ENCODE measurements at places on chromosomes 2 and 18. TPM values are rescaled to one million over a fixed set of nuclear protein-coding genes. Genes with fewer than 3 reads are reported as not detected.

Gene PID1
- 0.38 TPM for total RNA-seq

Gene GLB1L
- total RNA-seq, result 3.0 TPM

DNA sequence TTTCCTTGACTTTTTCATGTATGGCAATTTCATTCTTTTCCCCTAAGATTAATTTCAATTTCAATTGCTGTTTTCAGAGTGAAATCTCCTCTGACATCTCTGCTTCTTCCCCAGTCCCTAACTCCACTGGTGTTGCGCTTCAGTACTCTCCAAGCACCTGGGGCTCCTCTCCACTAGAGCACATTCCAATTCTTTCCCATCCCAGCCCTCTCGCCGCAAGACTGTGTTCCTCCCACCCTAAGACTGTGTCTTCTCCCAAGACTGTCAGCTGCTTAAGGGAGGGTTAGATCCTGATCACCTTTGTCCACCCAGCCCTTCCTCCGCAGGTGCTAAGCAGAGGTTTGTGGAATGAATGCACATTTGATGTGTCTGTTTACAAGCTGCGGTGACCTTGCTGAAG is 255.7 kb upstream of the CCDC68 start:
- H3K4me1 ChIP-seq, result no peaks in the 10 kb centered on the region
- H3K27me3 ChIP-seq, result no peaks in the 10 kb centered on the region
- H3K4me3 ChIP-seq, result no peak overlapping the region
- H3K36me3 ChIP-seq, result no peaks in the 10 kb centered on the region
- H3K27ac ChIP-seq, result no peak overlapping the region
- no peak for DNase-seq

- H3K4me1 ChIP-seq, result no peaks in the 10 kb centered on the region
- no peak overlapping the region for H3K4me3 ChIP-seq
Measured at GRCh38 chr18:44823782-44824181, 143.1 kb downstream of the SETBP1 start.

GRCh38 chr2:12762976-12763375 is 46.2 kb downstream of the TRIB2 start:
- no peak for DNase-seq
- H3K27ac ChIP-seq, result no peak overlapping the region
- H3K27me3 ChIP-seq, result no peaks in the 10 kb centered on the region
- H3K4me3 ChIP-seq, result no peak overlapping the region

Gene IL1A
- total RNA-seq, result not detected

GRCh38 chr2:12363138-12363537 is 353.6 kb upstream of the TRIB2 start:
- no peaks in the 10 kb centered on the region for H3K4me1 ChIP-seq
- H3K27ac ChIP-seq, result no peak overlapping the region
- no peak overlapping the region for H3K4me3 ChIP-seq
- no peaks in the 10 kb centered on the region for H3K36me3 ChIP-seq
- H3K27me3 ChIP-seq, result no peaks in the 10 kb centered on the region

Gene RIT2
- not detected for total RNA-seq

DNA sequence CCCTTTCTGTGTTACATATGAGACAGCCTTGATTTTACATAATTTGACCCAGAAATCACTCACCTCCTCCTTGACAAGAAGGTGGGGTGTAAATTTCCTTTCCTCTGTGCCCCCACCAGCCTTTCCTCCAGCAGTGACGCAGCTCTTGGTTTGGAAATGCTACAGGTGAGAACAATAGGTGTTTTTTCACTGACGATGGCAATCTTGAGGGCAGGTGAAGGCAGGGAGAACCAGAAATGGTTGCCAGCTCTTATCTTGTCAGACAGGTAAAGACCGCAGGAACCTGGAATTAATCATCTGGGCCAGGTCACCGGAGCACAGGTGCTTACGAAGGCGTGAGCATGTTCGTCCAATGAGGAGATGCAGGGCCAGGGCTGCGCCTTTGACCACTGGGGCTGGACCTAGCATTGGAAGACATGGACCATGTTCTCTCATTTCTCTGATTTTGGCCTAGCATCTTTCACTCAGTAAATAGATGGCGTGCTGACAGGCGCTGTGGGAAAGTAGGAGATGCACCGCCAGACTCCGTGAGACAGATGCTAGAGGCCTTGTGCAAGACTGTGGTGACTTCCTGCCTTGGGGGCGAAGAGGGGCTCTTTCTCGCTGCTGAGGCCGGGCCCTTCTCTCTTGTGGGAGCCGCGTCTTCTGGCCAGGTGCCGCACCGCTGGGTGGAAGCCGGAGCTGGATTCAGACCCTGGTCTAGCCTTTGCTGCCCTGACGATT is 4.0 kb downstream of the CIDEA start:
- no peak for DNase-seq
- H3K27me3 ChIP-seq, result peaks cover 32% of the 10 kb centered on the region
- H3K36me3 ChIP-seq, result no peaks in the 10 kb centered on the region
- H3K4me3 ChIP-seq, result no peak overlapping the region

Gene EFHD1
- not detected for total RNA-seq

Gene ASPRV1
- total RNA-seq, result 0.96 TPM

Gene AFF3
- 15.4 TPM for total RNA-seq

Gene PLCL1
- total RNA-seq, result 28.3 TPM

GRCh38 chr2:18167871-18168270 is 289.4 kb downstream of the KCNS3 start:
- no peaks in the 10 kb centered on the region for H3K27me3 ChIP-seq
- H3K4me1 ChIP-seq, result no peaks in the 10 kb centered on the region
- H3K4me3 ChIP-seq, result no peak overlapping the region
- H3K36me3 ChIP-seq, result no peaks in the 10 kb centered on the region

- H3K36me3 ChIP-seq, result no peaks in the 10 kb centered on the region
- H3K27ac ChIP-seq, result no peak overlapping the region
- DNase-seq, result no peak
Measured at GRCh38 chr18:3885209-3885792, 435.3 kb downstream of the TGIF1 start.

DNA sequence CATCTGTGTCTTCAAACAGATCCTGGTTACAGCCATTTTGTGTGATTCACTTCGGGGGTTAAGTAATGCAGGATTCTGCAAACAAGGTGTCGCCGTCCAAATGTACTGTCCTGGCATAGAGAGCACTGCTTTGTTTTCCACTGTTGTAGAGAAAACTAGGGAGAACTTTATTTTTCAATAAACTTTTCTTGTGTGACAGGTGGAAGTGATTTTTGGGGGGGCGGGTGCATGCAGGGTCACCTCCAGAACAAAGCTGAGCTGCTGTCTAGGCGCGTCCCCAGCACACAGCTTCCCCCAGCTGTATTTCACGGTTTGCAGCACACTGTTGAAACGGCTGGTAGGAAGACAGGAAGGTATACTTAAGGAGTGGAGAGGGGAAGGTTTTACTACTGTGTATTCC is 200.6 kb downstream of the MGAT5 start:
- H3K36me3 ChIP-seq, result peaks cover 28% of the 10 kb centered on the region
- H3K27me3 ChIP-seq, result no peaks in the 10 kb centered on the region
- no peak overlapping the region for H3K27ac ChIP-seq
- no peaks in the 10 kb centered on the region for H3K4me1 ChIP-seq
- no peak for DNase-seq
- no peak overlapping the region for H3K4me3 ChIP-seq

GRCh38 chr2:47357483-47357882 is 45.5 kb upstream of the MSH2 start:
- DNase-seq, result no peak
- H3K27ac ChIP-seq, result no peak overlapping the region
- H3K36me3 ChIP-seq, result no peaks in the 10 kb centered on the region

DNA sequence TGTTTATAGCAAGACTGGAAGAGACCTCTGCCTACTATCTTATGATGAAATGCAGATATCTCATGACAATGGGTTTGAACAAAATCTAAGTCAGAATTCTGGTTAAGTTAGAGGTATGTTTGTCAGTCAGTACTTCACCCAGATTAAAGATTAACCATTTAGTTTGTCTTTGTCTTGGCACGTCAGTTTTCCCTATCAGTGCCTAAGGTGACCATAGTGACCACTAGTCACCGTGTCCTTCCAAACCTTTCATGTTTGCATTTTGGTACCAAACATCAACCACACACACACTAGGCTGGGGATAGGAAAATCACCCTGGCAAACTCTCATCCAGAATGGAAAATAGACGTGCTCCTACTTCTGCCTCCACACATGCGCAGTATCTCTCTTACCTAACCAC is 248.9 kb downstream of the PIEZO2 start:
- no peak for DNase-seq
- H3K27me3 ChIP-seq, result no peaks in the 10 kb centered on the region
- no peak overlapping the region for H3K4me3 ChIP-seq

- no peaks in the 10 kb centered on the region for H3K36me3 ChIP-seq
- H3K4me1 ChIP-seq, result no peaks in the 10 kb centered on the region
- DNase-seq, result no peak
- peaks cover 1% of the 10 kb centered on the region for H3K27me3 ChIP-seq
Measured at GRCh38 chr2:23484275-23484674, 99.3 kb downstream of the KLHL29 start.

DNA sequence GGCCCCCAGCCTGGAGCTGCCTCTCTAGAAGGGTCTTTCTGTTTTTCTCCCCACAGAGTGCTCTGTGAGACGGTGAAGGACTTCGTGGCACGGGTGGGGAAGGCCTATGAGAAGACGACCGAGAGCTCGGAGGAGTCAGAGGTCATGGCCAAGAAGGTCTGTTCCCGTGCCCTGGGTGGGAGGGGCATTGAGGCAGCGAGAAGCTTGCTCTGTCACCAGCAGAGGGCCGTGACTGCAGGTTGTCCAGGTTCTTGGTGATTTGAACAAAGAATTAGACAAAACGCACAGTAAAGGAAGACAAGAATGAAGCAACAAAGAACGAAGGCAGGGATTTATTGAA is 93.9 kb downstream of the DGKD start:
- H3K4me3 ChIP-seq, result no peak overlapping the region
- peaks cover 8% of the 10 kb centered on the region for H3K4me1 ChIP-seq
- no peak overlapping the region for H3K27ac ChIP-seq
- peaks cover 96% of the 10 kb centered on the region for H3K36me3 ChIP-seq
- H3K27me3 ChIP-seq, result no peaks in the 10 kb centered on the region
- no peak for DNase-seq

DNA sequence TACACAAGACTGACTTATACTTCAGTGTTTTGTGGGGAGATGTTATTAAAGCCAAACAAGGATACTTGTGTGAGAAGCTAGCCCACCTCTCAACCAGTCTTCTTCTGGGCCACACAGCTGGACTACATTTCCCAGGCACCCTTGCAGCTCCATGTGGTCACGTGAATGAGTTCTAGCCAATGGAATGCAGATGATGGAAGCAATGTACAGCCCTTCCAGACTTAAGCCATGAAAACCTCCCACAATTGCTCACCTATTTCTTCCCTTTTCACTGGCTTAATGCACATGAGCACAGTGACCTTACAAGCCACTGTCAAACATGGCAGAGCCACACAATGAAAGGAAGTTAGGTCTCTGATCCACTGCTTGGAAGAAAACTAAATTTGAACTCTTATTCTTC is 20.4 kb upstream of the FEZ2 start:
- DNase-seq, result peak; percentile 23
- no peaks in the 10 kb centered on the region for H3K4me1 ChIP-seq
- H3K27me3 ChIP-seq, result peaks cover 4% of the 10 kb centered on the region

GRCh38 chr18:12911025-12911928 is 27.2 kb upstream of the PTPN2 start:
- no peaks in the 10 kb centered on the region for H3K36me3 ChIP-seq
- no peak for DNase-seq
- H3K4me1 ChIP-seq, result peaks cover 17% of the 10 kb centered on the region
- no peak overlapping the region for H3K27ac ChIP-seq
- H3K27me3 ChIP-seq, result peaks cover 5% of the 10 kb centered on the region

- H3K27me3 ChIP-seq, result no peaks in the 10 kb centered on the region
- H3K4me1 ChIP-seq, result no peaks in the 10 kb centered on the region
Measured at GRCh38 chr2:109481196-109481555, 132.6 kb downstream of the SEPTIN10 start.

GRCh38 chr18:2948038-2948437 is 64.9 kb downstream of the LPIN2 start:
- H3K36me3 ChIP-seq, result peaks cover 69% of the 10 kb centered on the region
- no peak overlapping the region for H3K4me3 ChIP-seq
- no peak overlapping the region for H3K27ac ChIP-seq
- no peaks in the 10 kb centered on the region for H3K27me3 ChIP-seq
- peaks cover 13% of the 10 kb centered on the region for H3K4me1 ChIP-seq

DNA sequence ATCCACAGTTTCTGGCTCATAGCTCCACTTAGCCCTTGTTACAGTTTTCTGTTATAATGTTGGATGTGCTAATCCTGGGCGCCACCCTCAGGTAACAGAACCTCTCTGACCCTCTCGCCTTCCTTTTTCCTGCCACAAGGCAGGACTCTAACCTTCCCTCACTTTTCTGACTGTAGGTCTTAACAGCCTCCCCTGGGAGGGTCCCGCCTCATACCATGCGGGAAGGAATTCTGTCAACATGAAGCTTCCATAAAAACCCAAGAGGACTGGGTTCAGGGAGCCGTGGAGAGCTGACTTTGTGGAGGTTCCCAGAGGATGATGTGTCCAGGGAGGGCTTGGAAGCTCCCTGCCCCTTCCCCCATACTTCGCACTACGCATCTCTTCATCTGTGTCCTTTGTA is 11.9 kb upstream of the RAB17 start:
- peaks cover 24% of the 10 kb centered on the region for H3K4me1 ChIP-seq
- no peak for DNase-seq
- no peak overlapping the region for H3K4me3 ChIP-seq
- no peaks in the 10 kb centered on the region for H3K27me3 ChIP-seq

Gene TMEM37
- total RNA-seq, result not detected

Gene SCYGR4
- not detected for total RNA-seq

Gene DAW1
- total RNA-seq, result not detected

DNA sequence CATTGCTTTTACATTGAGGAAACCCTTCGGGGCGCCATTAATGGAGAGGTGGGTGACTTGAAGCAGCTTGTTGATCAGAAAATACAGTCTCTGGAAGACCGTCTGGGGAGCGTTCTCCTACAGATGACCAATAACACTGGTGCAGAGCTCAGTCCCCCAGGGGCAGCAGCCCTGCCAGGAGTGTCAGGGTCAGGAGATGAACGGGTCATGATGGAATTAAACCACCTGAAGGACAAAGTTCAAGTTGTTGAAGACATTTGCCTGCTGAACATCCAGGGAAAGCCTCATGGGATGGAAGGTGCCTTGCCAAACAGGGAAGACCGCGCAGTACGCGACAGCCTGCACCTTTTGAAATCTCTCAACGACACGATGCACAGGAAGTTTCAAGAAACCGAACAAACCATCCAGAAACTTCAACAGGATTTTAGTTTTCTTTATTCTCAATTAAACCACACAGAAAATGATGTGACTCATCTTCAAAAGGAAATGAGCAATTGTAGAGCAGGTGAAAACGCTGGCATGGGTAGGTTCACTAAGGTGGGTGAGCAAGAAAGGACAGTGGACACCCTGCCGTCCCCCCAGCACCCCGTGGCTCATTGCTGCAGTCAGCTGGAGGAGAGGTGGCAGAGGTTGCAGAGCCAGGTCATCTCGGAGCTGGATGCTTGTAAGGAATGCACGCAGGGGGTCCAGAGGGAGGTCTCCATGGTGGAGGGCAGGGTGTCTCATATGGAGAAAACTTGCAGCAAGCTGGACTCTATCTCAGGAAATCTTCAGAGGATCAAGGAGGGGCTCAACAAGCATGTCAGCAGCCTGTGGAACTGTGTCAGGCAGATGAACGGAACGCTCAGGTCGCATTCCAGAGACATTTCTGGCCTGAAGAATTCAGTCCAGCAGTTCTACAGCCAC is 45.0 kb downstream of the EMILIN2 start:
- peaks cover 61% of the 10 kb centered on the region for H3K4me1 ChIP-seq
- DNase-seq, result peak; percentile 18
- no peaks in the 10 kb centered on the region for H3K36me3 ChIP-seq
- no peaks in the 10 kb centered on the region for H3K27me3 ChIP-seq
- peak overlapping the region; percentile 24 for H3K27ac ChIP-seq
